ENCODE measurements at places on chromosomes 4 and X.

GRCh38 chr4:7894098-7894676, 45.5 kb downstream of the AFAP1 start:
- DNase-seq, result no peak

GRCh38 chr4:4420421-4420820, 33.5 kb downstream of the NSG1 start:
- no peak for DNase-seq

DNA sequence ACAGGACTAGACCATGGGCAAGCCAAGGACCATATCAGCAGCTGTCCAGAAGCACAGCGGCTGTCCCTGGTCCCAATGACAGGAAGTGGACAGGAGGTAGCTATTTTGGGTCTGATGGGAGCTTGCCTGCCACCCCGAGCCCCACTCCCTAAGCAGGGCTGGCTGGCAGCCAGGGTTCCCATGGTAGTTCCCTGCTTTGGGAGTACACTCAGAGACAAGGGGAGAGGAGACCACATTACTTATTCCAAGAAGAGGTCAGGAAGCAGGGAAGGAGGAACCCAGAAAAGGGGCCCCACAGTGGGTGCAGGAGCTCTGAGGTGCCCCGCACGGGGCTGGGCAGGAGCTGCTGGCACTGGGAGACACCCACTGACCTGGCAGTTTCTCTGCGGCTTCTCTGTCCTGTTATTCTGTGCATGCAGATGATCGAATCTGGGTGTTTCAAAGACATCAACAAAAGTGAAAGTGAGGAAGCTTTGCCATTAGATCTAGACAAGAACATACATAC, 36.3 kb downstream of the HTT-AS start:
- DNase-seq, result no peak

DNA sequence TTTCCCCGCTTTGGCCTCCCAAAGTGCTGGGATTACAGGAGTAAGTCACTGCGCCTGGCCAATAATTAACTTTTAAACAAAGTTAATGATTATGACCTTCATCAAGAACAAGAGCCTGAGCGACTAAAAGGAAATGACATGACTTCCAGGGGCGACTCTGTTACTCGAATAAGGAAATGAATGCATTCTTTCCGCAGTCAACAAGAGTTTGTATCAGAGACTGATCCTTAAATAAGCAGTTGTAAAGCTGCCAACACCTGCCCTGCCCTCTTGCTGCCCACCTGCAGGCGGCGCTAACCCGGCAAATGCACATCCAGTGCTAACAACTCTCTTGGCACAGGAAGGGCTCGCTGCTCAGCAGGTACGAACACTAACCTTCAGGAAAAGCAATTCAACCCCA, 27.3 kb downstream of the WDR1 start:
- no peak for DNase-seq

GRCh38 chr4:11053601-11054220, 369.1 kb upstream of the CLNK start:
- no peak for DNase-seq

All from stimulated activated CD8-positive, alpha-beta memory T cell treated with anti-CD3 and anti-CD28 coated beads, Interleukin-4, amount 100 ng/mL, for 1 hour (primary cell).